Panc1 (cell line): ENCODE measurements at places on chromosomes 2 and 18.

DNA sequence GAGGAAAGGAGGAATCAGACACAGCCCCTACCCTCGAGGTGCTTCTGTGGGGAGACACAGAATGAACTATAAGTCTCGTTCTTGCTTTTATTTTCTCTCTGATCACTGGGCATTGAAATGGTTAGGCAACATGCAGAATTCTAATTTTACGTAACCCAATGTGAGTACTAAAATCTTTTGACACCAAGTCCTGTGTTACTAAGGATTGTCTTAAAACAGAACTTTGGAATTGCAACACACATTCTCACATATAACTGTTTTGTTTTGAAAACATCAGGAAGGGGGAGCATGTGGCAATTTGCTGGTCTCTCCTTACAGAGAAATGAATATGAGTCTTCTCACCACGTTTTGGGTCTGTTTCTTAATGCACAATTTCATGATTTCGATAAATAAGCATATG is 23.6 kb upstream of the SULT1C4 start:
- no peak for DNase-seq
- no peaks in the 10 kb centered on the region for H3K4me1 ChIP-seq
- no peaks in the 10 kb centered on the region for H3K27me3 ChIP-seq

GRCh38 chr2:174014699-174015070 is 49.5 kb upstream of the SP3 start:
- no peak for DNase-seq
- no peaks in the 10 kb centered on the region for H3K36me3 ChIP-seq
- H3K4me3 ChIP-seq = no peak overlapping the region
- H3K4me1 ChIP-seq = no peaks in the 10 kb centered on the region
- no peak overlapping the region for H3K27ac ChIP-seq

- H3K27me3 ChIP-seq = no peaks in the 10 kb centered on the region
- peaks cover 2% of the 10 kb centered on the region for H3K36me3 ChIP-seq
- no peaks in the 10 kb centered on the region for H3K4me1 ChIP-seq
- no peak overlapping the region for H3K4me3 ChIP-seq
- DNase-seq = no peak
Observed at GRCh38 chr2:176330612-176331011, 61.4 kb downstream of the MTX2 start.

DNA sequence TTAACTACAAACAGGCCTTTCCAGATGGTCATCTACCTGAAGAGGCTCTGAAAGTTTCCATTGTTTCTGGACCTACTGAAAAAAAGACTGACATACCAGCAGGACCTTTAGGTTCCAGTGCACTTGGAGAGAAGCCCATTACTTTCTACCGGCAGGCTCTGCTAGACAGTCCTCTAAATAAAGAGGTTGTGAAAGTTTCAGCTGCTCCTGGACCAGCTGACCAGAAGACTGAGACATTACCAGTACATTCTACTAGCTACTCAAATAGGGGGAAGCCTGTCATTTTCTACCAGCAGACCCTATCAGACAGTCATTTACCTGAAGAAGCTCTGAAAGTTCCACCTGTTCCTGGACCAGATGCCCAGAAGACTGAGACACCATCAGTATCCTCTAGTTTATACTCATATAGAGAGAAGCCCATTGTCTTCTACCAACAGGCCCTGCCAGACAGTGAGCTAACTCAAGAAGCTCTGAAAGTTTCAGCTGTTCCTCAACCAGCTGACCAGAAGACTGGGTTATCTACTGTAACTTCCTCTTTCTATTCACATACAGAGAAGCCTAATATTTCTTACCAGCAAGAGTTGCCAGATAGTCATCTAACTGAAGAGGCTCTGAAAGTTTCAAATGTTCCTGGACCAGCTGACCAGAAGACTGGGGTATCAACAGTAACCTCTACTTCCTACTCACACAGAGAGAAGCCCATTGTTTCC is 65.8 kb downstream of the ALMS1 start:
- no peak overlapping the region for H3K4me3 ChIP-seq
- H3K36me3 ChIP-seq = no peaks in the 10 kb centered on the region
- no peak for DNase-seq
- no peaks in the 10 kb centered on the region for H3K27me3 ChIP-seq
- H3K4me1 ChIP-seq = no peaks in the 10 kb centered on the region

DNA sequence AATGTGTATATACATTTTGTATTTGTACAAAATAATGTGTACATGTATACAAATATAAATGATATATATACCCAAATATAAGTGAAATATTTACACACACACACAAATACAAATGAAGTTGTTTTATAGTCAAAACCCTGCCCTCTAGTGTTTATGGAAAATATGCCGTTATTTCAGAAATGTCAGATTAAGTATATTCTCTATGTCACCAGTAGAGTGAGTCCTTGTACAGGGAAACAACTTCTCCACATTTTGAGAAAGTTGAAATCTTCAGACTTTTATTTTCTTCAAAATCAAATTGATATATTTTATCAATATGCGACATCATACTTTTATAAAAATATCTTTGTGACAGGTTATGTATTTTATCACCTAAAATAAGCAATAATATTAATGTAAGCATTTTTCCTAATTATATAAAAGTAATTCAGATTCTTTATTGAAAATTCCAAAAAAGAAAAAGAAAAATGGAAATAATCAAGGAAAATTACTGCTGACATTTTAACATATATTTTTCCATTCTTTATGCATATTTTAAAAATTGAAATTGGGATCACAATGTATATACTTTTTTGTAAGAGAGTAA is 22.4 kb downstream of the ARL6IP6 start:
- H3K4me1 ChIP-seq = no peaks in the 10 kb centered on the region
- H3K4me3 ChIP-seq = no peak overlapping the region
- peak; percentile 42 for DNase-seq
- no peak overlapping the region for H3K27ac ChIP-seq
